GM13977 (cell line): ENCODE measurements at places on chromosomes 7 and 10.

- DNase-seq, result no peak
These were observed 111.9 kb downstream of the ATXN7L1 start for GRCh38 chr7:105764506-105764905.

- DNase-seq, result no peak
These were observed 11.3 kb upstream of the TSPAN15 start for GRCh38 chr10:69439813-69440506.

GRCh38 chr7:110027385-110027784, 1063.5 kb upstream of the LRRN3 start:
- DNase-seq, result no peak

- DNase-seq, result no peak
These were observed 87.7 kb upstream of the PRKCQ start for GRCh38 chr10:6667679-6668270.

GRCh38 chr7:36366005-36366717, 23.5 kb upstream of the ANLN start:
- no peak for DNase-seq

GRCh38 chr7:158109364-158110033, 478.1 kb downstream of the PTPRN2 start:
- no peak for DNase-seq

- DNase-seq, result no peak
These were observed 360.4 kb downstream of the PARD3 start for GRCh38 chr10:34454590-34455261.

- DNase-seq, result no peak
These were observed at the start of gene TMEM72 for GRCh38 chr10:44911081-44911540. Gene TMEM72 (plus strand): TSS chr10:44911337. CDS start chr10:44911513, 176 bp downstream.

DNA sequence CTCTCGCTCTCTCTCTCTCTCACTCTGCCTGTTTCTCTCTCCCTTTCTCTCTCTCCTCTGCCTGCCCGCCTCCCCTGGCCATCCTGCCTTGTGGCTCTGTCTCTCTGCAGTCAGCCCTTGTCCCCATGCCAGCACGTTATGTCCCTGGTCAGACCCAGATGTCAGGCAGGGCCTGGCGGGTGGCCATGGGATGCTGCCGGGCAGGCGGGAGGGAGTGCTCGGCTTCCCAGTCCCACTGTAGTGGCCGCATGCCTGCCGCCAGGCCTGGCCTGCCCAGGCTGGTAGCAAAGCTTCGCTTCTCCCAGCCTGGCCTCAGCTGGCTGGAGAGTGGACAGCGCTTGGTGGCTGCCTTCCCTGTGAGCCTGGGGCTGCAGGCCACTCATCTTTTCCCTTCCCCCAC, 121.5 kb upstream of the ZNF716 start:
- DNase-seq, result no peak
